ENCODE measurements at places on chromosomes 16 and 17. TPM values are rescaled to one million over a fixed set of nuclear protein-coding genes. Genes with fewer than 3 reads are reported as not detected.

Gene C16orf46
- 10.1 TPM for total RNA-seq

Gene CDH11
- total RNA-seq = 215 TPM

Gene ARRB2
- 16.4 TPM for total RNA-seq

Gene RETREG3
- total RNA-seq = 49.6 TPM

Gene OR2C1
- 0.46 TPM for total RNA-seq

Measured in diencephalon (tissue), 1 donor.